Lung (tissue), 17 donors: ENCODE measurements at places on chromosomes 3 and 15. TPM values are rescaled to one million over a fixed set of nuclear protein-coding genes. Genes with fewer than 3 reads are reported as not detected.
A peak's percentile ranks its signal among the peaks of the same experiment; 100 is the strongest.

DNA sequence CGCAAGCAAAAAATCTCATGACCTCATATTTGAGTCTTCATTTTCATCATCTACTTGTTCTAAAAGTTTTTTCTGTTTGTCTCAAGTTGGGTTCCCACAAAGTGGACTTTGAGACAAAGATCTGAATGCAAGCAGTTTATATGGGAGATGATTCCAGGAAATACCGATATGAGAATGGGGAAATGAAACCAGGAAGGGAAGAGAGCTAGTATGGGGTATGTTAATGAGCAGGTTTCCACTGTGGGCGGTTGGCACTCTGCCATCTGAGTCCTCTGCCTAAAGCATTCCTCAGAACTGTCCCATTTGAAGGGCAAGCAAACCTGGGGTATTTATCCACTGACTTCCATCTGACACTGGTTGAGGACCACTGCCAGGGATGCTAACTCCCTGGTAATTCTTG is 8.8 kb downstream of the ADPRH start:
- no peak for DNase-seq

DNA sequence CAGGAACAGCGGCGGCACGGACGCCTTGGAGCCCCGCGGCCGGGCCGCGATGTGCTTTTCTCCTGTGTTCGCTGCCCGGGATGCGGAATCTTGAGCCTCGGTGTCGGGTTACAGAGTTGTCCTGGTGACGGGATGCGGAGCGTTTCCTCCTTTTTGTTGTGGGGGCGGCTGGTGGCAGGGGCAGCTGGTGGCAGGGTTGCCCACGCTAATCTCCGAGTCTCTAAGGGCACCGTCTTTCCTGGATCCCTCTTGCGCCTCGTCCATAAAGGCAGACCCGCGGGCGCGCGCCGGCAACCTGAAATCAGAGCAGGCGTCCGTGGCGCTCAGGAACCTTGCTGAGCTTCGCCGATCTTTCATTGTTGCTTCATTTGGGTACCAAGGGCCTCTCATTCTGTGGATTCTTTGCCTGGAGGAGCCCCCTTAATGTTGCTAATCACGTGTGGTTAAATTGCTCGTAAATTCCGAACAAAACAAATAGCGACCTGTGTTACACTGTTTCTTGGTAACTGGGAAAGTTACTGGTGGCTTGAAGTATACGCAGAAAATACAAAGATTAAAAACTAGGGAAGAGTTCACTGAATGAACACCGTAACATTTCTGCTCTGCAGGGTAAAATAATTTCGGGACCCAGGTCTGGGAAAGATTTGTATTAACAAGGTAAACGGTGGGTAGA is 844 bp upstream of the PFN2 start:
- DNase-seq = peak; percentile 90

DUOXA1 gene
- 203 TPM for total RNA-seq

- no peak for DNase-seq
Observed at GRCh38 chr15:51262463-51262862, 75.9 kb downstream of the CYP19A1 start.

DNA sequence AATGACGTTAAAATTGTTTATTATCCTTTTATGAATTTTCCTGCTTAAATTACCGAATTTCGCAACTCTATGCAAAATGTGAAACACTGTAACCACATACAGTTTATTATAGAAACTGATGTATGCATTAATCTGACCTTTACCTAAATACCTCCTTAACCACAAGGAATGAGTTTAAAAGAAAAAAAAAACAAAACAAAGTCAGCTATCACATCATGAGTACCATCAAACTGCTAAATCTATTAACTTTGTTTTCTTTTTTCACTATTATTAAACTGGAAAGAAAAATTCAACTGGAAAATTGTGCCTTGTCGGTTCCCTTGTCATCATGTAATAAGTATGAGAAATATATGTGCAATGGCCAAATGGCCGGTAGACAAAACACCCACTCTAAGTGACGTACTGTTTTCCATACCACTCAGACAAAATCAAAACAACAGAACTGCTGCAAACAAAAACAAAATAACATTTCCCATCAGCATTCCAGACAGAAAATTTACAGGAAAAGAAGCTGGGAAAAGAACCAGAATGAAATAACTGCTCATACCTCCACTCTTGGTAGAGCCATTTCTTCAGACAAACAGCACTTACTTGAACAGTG is 415.3 kb downstream of the FOXP1 start:
- DNase-seq = peak; percentile 85

DNA sequence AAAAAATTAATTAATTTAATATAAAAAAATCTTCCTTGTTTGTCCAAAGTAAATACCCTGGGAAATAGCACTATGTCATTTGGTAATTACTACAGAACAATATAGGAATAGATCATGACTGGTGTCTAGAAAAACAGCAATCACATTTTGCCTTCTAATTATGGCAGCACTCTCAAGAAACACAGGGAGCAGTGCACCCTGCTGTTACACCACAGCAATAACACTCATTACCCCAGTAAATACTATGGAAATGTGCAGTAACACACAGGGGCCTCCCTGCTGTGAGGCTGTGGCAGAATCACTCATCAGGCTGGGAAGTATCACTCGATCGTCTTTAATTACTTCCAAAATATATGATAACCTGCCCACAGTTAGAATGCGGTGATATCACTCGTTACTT is 646.0 kb downstream of the TUSC7 start:
- no peak for DNase-seq

CHST13 gene
- 0.74 TPM for total RNA-seq
